ENCODE measurements at places on chromosomes 16 and 17. TPM values are rescaled to one million over a fixed set of nuclear protein-coding genes. Genes with fewer than 3 reads are reported as not detected.

NOL3 gene
- 108 TPM for total RNA-seq

TNP2 gene
- not detected for total RNA-seq

ACOX1 gene
- total RNA-seq, result 66.1 TPM

- no peak for DNase-seq
- no peaks in the 10 kb centered on the region for H3K4me1 ChIP-seq
- no peak overlapping the region for H3K4me3 ChIP-seq
- no peaks in the 10 kb centered on the region for H3K27me3 ChIP-seq
- H3K27ac ChIP-seq, result no peak overlapping the region
- H3K36me3 ChIP-seq, result no peaks in the 10 kb centered on the region
Observed at GRCh38 chr16:51225878-51226277, 74.8 kb upstream of the SALL1 start.

DNA sequence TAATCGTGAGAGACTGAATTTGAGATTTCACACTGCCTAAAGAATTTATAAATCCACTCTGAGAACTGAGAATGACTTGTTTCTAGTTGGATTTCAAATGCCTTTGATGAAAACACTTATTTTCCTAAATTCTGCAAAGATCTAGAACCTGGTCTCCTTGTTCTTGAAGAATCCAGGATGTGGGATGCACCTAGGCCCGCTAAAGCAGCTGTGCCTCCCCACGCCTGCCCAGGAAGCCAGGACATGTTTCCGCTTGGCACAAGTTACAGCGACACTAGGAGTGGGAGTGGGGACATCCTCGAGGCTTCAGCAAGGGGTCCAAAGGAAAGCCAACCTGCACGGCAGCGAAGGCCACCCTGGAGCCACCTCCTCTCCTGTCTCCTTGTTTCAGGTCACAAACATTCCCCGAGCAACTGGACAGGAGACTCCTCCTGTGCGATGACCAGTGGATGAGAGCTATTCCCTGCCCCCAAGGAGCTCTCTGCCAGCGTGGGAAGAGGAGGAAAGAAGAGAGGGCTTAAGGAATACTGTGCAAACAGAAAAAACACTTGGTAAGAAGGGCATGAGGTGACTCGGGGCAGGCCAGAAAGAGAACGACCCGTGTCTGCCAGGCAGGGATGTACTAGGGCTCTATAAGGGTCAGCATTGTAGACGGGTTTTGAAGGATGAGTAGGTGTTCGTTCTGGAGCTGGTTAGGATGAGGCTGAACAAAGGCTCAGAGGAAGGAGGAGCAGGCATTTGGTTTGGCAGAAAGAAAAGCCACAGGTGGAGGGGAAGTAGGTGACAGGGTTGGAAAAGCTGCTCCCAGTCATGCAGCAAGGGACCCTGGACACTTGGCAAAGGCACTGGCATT lies 11.1 kb downstream of the VAC14 start:
- no peak overlapping the region for H3K27ac ChIP-seq
- no peak overlapping the region for H3K4me3 ChIP-seq
- no peak for DNase-seq
- H3K36me3 ChIP-seq, result peaks cover 13% of the 10 kb centered on the region
- no peaks in the 10 kb centered on the region for H3K27me3 ChIP-seq

DNA sequence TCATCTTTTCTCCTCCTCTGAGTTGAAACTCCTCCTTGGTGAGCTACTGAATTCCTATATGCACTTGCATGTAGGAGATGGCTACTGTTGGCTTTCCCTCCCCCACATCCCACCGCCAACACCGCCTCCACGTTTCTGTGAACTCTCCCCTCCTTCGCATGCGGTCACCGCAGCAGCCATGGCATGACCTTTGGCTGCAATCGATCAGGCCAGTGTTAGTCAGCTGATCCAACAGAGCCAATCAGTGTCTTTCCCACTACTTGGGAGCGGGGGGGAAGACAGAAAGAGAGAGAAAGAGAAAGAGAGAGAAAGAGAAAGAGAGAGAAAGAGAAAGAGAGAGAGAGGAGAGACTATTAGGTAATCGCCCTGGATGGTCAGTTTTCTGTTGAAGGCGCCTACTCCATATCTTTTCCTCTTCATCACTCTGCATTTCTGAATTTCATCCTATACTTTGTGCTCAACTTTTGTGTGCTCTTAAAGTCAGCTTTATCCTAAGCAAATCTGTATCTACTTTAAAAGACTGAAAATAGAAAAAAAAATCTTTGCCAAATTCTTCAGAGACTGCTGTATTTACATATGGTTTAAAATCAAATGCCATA lies 22.7 kb downstream of the ASGR1 start:
- H3K27ac ChIP-seq, result no peak overlapping the region
- H3K27me3 ChIP-seq, result no peaks in the 10 kb centered on the region
- H3K4me3 ChIP-seq, result no peak overlapping the region

DNA sequence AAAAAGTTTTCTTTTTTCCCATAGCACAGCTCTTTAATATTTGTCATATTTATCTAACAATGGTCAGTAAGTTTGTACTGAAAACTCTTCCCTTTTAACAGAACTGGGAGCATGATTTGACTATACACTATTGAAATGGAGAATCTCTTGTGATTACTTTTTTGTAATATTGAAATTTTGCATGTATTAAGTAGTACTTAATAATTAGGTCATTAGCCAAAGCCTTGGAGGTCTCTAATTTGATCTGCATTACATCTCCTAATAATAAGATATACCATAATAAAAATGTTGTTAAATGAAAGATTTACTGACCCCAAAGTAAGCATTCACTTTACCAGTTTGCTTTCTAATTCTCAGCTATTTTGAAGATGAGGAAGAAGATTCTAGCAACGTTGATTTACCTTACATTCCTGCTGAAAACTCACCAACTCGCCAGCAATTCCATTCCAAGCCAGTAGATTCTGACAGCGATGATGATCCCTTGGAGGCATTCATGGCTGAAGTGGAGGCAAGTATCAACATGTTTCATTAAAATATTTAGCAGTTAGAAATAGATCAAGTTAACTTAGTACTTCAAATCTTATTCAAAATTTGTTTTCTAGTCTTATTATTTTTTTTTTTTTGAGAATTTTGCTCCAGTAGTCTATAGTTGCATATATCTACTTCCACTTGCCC lies 18.2 kb downstream of the DDX42 start:
- no peak overlapping the region for H3K4me3 ChIP-seq
- H3K36me3 ChIP-seq, result peaks cover 87% of the 10 kb centered on the region
- no peak overlapping the region for H3K27ac ChIP-seq
- peaks cover 4% of the 10 kb centered on the region for H3K4me1 ChIP-seq

TERB1 gene
- total RNA-seq, result not detected

CES5A gene
- total RNA-seq, result not detected

GRCh38 chr17:77097631-77098180 lies 43.1 kb upstream of the SEC14L1 start:
- no peaks in the 10 kb centered on the region for H3K27me3 ChIP-seq
- H3K4me3 ChIP-seq, result no peak overlapping the region
- no peak for DNase-seq
- peak overlapping the region; percentile 92 for H3K27ac ChIP-seq
- H3K36me3 ChIP-seq, result no peaks in the 10 kb centered on the region
- H3K4me1 ChIP-seq, result peaks cover 27% of the 10 kb centered on the region

DNA sequence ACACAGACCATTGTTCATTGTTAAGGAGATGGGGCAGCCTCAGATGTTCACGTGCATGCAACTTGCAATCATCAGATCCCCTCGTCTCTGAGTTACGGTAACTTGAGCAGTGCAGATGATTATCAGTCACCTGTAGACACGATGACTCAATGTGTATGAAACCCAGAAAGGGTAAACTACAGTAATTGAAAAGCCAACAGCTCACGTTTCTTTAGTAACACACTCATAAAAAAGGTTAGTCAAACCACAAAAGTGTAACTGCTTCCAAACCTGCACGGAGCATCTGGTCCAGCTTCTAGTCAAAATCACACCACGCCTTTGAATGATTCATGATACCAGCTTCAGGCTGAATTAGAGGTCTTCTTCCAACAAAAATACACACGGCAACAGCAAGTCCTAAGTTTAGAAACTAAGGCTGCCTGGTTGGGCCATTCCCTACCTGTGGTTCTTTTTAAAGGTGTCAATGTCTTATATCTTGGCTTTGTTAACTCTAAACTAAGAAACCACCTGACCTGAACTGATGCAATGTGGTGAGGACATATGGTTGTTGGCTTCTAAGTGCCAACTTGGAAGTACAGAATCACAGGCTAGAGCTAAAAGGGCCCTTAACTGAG lies 32.3 kb downstream of the GRB7 start:
- DNase-seq, result no peak
- no peaks in the 10 kb centered on the region for H3K4me1 ChIP-seq
- H3K27ac ChIP-seq, result no peak overlapping the region
- no peak overlapping the region for H3K4me3 ChIP-seq

DNA sequence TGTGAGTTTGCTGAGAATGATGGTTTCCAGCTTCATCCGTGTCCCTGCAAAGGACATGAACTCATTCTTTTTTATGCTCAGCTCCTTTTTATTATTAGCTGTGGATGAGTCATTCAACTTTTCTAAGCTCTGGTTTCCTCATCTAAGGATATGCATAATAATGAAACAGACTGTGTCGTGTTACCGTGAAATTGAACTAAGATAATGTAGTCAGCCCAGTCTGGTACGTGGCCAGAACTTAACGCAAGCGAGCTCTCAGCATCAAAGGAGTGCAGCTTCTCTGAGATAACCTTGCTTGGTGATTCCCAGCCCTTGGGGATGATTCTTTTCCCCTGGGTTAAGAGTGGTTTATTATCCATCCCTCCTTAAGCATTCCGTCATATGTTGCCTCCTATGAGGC lies 454.3 kb upstream of the EEF2KMT start:
- no peaks in the 10 kb centered on the region for H3K4me1 ChIP-seq
- no peak overlapping the region for H3K4me3 ChIP-seq
- DNase-seq, result no peak
- H3K36me3 ChIP-seq, result no peaks in the 10 kb centered on the region

GRCh38 chr17:2146132-2146871 lies 91.4 kb downstream of the HIC1 start:
- no peak overlapping the region for H3K4me3 ChIP-seq
- H3K36me3 ChIP-seq, result no peaks in the 10 kb centered on the region
- H3K27ac ChIP-seq, result no peak overlapping the region
- H3K4me1 ChIP-seq, result no peaks in the 10 kb centered on the region
- no peaks in the 10 kb centered on the region for H3K27me3 ChIP-seq

DNA sequence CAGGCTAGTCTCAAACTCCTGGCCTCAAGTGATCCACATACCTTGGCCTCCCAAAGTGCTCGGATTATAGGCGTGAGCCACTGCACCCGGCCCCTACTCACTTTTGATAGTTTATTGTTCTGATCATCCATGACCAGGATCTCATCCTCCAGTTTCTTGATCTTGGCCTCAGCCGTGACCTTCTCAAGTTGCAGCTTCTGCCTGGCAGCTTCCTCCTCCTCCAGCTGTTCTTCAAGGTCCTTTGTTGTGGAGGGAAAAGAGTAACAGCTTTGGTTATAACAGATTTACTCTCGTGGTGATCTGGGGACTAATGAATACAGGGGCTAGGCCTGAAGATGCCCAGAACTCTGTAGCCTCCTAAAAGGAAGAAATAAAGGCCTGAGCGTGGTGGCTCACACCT lies 89.9 kb downstream of the NDE1 start:
- H3K4me3 ChIP-seq, result no peak overlapping the region
- no peaks in the 10 kb centered on the region for H3K4me1 ChIP-seq
- H3K27me3 ChIP-seq, result no peaks in the 10 kb centered on the region

DNA sequence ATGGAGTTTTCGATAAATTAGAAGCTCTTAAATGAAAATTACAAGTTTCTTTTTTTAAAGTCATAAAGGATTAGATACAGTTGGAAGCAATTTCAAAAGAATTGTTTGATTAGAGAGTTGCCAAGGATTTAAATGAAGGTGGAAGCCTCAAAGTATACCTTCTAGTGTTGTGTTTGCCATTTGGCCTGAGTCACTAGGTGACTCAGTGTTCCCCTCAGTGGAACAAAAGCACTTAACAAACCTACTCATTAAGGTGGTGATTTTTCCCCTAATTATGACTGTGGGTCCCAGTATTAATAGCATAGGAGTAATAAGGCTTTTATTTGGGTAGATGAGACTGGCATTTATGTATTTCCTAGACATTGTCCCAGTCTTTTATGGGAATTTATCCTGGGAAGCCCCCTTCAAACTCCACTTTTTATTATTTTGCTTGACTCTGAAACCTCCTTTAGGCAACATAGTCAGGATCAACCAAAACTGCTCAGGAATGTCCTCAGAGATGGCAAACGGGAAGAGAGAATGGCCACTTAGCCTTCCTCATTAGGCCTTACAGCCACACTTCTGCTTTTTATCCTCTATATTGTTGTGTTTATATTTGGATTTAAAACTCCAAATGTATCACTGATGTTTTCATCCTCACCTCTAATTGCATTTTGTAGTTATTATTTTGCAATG lies 161.0 kb downstream of the FTO start:
- no peaks in the 10 kb centered on the region for H3K4me1 ChIP-seq
- H3K36me3 ChIP-seq, result no peaks in the 10 kb centered on the region
- no peak for DNase-seq
- H3K27ac ChIP-seq, result peak overlapping the region; percentile 69

COPZ2 gene
- total RNA-seq, result 45.3 TPM

DNA sequence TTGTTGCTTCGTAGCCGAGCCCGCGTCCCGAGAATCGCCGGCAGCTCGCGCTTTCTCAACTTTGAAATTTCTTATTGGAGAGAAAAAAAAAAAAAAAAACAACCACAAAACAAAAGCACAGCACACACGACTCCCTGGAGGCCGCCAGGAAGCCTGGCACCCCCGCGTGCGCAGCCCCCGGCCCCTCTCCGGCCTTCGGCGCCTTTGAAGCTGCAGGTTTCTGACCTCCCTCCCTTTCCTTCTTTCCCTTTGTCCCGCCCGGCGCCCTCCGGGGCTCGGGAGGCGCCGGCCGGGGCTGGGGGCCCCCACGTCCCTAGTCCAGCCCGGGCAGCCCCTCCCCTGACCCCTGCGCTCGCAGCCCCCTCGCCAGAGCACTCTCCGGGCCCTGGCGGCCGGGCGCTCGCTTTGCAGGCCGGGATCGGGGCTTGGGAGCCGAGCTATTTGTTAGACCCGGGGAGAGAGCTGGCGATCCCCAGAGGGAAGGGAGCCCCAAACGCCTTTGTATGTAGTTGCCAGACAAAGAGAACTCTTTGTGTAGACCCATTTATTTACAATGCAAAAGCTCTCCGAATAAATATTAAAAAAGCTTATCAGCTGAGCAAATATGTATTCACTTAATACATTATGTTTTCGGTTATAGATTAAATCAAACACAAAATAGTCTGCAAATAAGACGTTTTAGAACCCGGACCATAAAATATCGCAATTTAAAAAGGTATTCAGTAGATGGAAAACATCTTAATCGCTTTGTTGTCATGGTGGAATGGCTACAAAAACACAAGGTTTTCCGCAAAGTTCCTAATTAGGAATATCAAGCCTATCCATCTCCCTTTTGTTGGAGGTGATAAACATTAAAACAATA lies 2.3 kb downstream of the BAHCC1 start:
- peak overlapping the region; percentile 94 for H3K27ac ChIP-seq
- peaks cover 23% of the 10 kb centered on the region for H3K4me1 ChIP-seq
- no peaks in the 10 kb centered on the region for H3K36me3 ChIP-seq
- H3K4me3 ChIP-seq, result no peak overlapping the region

NETO2 gene
- total RNA-seq, result 8.7 TPM

KRTAP9-8 gene
- total RNA-seq, result not detected

COG4 gene
- total RNA-seq, result 195 TPM

Measured in adrenal gland (tissue), 19 donors.